Activated naive CD8-positive, alpha-beta T cell treated with anti-CD3 and anti-CD28 coated beads, Interleukin-2, amount 10 ng/mL, durations not matched to agents 7 days and 5 days (primary cell): ENCODE measurements at places on chromosomes 3 and 15.

- H3K36me3 ChIP-seq, result peaks cover 2% of the 10 kb centered on the region
- no peak for DNase-seq
- H3K4me1 ChIP-seq, result peaks cover 12% of the 10 kb centered on the region
Measured at GRCh38 chr3:194472290-194472920, 14.4 kb downstream of the ATP13A3 start.

DNA sequence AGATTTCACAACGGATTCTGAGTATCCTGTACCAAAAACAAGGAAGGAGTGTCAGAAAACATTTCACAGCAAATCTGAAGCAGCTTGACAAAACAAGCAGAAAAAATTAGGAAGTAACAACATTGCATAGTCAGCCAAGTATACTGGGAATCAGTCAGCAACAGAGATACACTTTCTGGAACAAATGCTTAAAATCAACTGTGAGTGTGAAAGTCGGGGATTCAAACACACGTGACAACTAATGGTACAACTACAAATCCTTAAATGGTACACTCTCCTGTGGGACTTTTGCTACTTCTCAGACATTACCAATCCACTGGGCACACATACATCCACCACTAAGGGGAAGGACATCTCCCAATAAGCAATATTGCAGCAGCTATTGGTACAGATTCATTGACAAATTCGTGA is 296.6 kb upstream of the MME start:
- no peak for DNase-seq
- H3K4me3 ChIP-seq, result no peak overlapping the region
- H3K27me3 ChIP-seq, result no peaks in the 10 kb centered on the region
- no peak overlapping the region for H3K27ac ChIP-seq
- no peaks in the 10 kb centered on the region for H3K4me1 ChIP-seq
- no peaks in the 10 kb centered on the region for H3K36me3 ChIP-seq

- no peak overlapping the region for H3K4me3 ChIP-seq
- no peak for DNase-seq
- no peak overlapping the region for H3K27ac ChIP-seq
- H3K36me3 ChIP-seq, result no peaks in the 10 kb centered on the region
Measured at GRCh38 chr3:72155391-72156064, 370.6 kb upstream of the PROK2 start.

GRCh38 chr15:69346112-69346511 is 47.4 kb downstream of the PAQR5 start:
- no peak overlapping the region for H3K4me3 ChIP-seq
- no peaks in the 10 kb centered on the region for H3K4me1 ChIP-seq
- no peaks in the 10 kb centered on the region for H3K36me3 ChIP-seq
- H3K27me3 ChIP-seq, result peaks cover 13% of the 10 kb centered on the region
- H3K27ac ChIP-seq, result no peak overlapping the region

- H3K27ac ChIP-seq, result peak overlapping the region; percentile 71
- no peak for DNase-seq
- peaks cover 12% of the 10 kb centered on the region for H3K36me3 ChIP-seq
- H3K4me1 ChIP-seq, result peaks cover 17% of the 10 kb centered on the region
- H3K4me3 ChIP-seq, result peak overlapping the region; percentile 86
Measured at GRCh38 chr3:132723024-132723950, 1.1 kb upstream of the NPHP3 start.

DNA sequence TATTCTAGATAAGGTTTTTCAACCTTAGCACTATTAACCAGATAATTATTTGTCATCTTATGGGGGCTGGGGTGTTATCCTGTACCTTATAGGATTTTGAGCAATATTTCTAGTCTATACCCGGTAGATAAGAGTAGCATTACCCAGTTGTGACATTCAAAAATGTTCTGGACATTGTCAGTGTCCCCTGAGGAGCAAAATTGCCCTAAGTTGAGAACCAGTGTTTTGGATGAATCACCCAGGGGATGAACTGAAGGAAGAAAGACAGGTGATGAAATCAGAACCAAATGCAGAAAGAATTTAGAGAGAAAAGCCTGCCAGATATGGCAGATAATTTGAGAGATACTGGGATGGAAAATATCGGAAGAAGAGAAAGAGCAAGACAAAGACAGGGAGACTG is 58.2 kb downstream of the KCNH8 start:
- peaks cover 2% of the 10 kb centered on the region for H3K27me3 ChIP-seq
- no peaks in the 10 kb centered on the region for H3K36me3 ChIP-seq
- no peaks in the 10 kb centered on the region for H3K4me1 ChIP-seq
- H3K27ac ChIP-seq, result no peak overlapping the region

- H3K27me3 ChIP-seq, result no peaks in the 10 kb centered on the region
- no peak overlapping the region for H3K4me3 ChIP-seq
Measured at GRCh38 chr3:43369404-43370292, 83.3 kb downstream of the SNRK start.

GRCh38 chr3:110789315-110789714 is 282.3 kb upstream of the NECTIN3 start:
- no peaks in the 10 kb centered on the region for H3K27me3 ChIP-seq
- H3K4me3 ChIP-seq, result no peak overlapping the region
- no peak for DNase-seq
- H3K27ac ChIP-seq, result no peak overlapping the region
- H3K4me1 ChIP-seq, result no peaks in the 10 kb centered on the region
- H3K36me3 ChIP-seq, result no peaks in the 10 kb centered on the region

GRCh38 chr15:65839354-65839901 is 29.9 kb upstream of the RAB11A start:
- H3K27me3 ChIP-seq, result no peaks in the 10 kb centered on the region
- no peak overlapping the region for H3K4me3 ChIP-seq
- H3K4me1 ChIP-seq, result no peaks in the 10 kb centered on the region
- peaks cover 2% of the 10 kb centered on the region for H3K36me3 ChIP-seq

GRCh38 chr3:71708476-71709105 is 16.6 kb downstream of the EIF4E3 start:
- no peak overlapping the region for H3K27ac ChIP-seq
- H3K4me1 ChIP-seq, result peaks cover 60% of the 10 kb centered on the region
- H3K36me3 ChIP-seq, result peaks cover 43% of the 10 kb centered on the region
- no peak for DNase-seq
- H3K27me3 ChIP-seq, result no peaks in the 10 kb centered on the region

GRCh38 chr3:49531715-49532114 is 22.6 kb upstream of the BSN start:
- H3K4me1 ChIP-seq, result peaks cover 10% of the 10 kb centered on the region
- H3K36me3 ChIP-seq, result peaks cover 16% of the 10 kb centered on the region

DNA sequence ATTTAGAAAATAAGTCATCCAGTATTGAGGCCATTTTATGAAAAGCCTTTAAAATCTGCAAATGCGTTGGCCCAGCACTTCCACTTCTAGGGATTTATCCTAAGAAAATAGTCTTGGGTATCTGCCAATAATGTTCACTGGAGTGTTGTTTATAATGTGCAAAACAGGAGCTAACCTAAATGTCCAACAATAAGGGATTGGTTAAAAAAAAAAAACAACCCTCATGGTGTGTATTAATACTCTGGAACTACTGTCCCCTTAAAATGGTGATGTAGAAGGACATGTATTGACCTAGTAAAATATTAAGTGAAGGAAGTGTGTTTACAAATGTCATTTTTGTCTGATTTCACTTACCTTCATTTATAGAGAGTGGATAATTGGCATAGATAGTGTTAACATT is 58.0 kb downstream of the IGF1R start:
- H3K27ac ChIP-seq, result no peak overlapping the region
- peaks cover 3% of the 10 kb centered on the region for H3K4me1 ChIP-seq
- no peaks in the 10 kb centered on the region for H3K27me3 ChIP-seq
- no peak overlapping the region for H3K4me3 ChIP-seq

- peaks cover 18% of the 10 kb centered on the region for H3K4me1 ChIP-seq
- DNase-seq, result no peak
- H3K27ac ChIP-seq, result no peak overlapping the region
- peaks cover 1% of the 10 kb centered on the region for H3K36me3 ChIP-seq
- H3K4me3 ChIP-seq, result no peak overlapping the region
Measured at GRCh38 chr3:181699171-181699903, 12.4 kb upstream of the SOX2 start.

- no peak overlapping the region for H3K27ac ChIP-seq
- H3K4me3 ChIP-seq, result peak overlapping the region; percentile 85
- peak; percentile 55 for DNase-seq
- peaks cover 76% of the 10 kb centered on the region for H3K27me3 ChIP-seq
- H3K36me3 ChIP-seq, result no peaks in the 10 kb centered on the region
Measured at GRCh38 chr15:40511472-40512133, 40.8 kb downstream of the CHST14 start.

DNA sequence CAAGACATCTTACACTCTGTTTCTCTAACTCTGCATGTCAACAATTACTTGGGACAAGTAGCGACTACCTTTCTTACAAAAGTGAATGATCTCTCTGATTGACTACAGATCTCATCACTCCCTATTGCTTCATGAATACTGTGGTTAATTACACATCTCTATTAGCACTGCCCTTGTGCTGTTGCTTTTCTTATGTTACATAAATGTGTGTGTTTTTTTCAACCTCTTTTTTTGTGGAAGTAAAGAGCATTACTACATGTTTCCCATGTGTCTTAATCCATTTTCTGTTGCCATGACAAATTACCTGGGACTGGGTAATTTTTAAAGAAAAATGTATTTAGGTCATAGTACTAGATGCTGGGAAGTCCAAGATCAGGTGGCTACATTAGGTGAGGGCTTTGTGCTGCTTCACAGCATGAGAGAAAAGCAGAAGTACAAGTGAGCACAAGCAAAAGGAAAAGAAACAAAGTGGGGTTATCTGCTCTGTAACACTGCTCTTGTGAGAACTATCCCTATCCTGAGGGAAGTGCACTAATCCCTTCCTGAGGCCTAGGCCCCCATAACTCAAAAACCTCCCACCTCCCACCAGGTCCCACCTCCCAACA is 298.2 kb upstream of the SATB1 start:
- H3K4me3 ChIP-seq, result peak overlapping the region; percentile 90
- H3K27me3 ChIP-seq, result no peaks in the 10 kb centered on the region
- peaks cover 32% of the 10 kb centered on the region for H3K36me3 ChIP-seq
- H3K4me1 ChIP-seq, result peaks cover 67% of the 10 kb centered on the region
- no peak for DNase-seq
